ENCODE measurements at places on chromosomes 16 and 17. TPM values are rescaled to one million over a fixed set of nuclear protein-coding genes. Genes with fewer than 3 reads are reported as not detected.

Gene SLC47A1
- 23.3 TPM for total RNA-seq

Gene BRD7
- 59.1 TPM for total RNA-seq

Gene PARD6A
- total RNA-seq: 1.7 TPM

Gene EPOP
- total RNA-seq: 10.8 TPM

Gene TRPV3
- 0.35 TPM for total RNA-seq

Gene SOX8
- total RNA-seq: 2.2 TPM

Gene DNASE1L2
- total RNA-seq: 1.3 TPM

Data from A549 treated with dexamethasone at 1 μM for 4 hours (cell line).